Stimulated activated CD8-positive, alpha-beta memory T cell treated with anti-CD3 and anti-CD28 coated beads, Interleukin-4, amount 100 ng/mL, for 48 hours (primary cell): ENCODE measurements at places on chromosomes 5 and 9.

- no peak for DNase-seq
These were observed 55.0 kb downstream of the NSG2 start for GRCh38 chr5:174100490-174100889.

GRCh38 chr9:98009936-98010335 lies 26.8 kb downstream of the ANP32B start:
- DNase-seq = no peak

DNA sequence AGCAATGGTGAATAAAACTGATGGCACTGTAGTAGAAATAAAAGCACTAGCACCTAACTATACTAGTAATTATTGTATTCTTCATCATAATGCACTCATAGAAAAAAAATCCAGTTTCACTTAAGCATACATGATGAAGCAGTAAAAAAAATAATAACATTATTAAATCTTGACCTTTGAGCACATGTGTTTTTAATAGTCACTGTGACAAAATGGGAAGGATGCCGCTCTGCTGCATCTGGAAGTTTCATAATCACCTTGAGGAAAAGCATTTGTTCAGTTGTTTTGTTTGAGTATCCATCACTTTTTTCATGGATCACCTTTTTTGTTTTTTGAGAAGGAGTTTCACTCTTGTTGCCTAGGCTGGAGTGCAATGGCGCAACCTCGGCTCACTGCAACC lies 13.2 kb downstream of the OR2K2 start:
- no peak for DNase-seq

DNA sequence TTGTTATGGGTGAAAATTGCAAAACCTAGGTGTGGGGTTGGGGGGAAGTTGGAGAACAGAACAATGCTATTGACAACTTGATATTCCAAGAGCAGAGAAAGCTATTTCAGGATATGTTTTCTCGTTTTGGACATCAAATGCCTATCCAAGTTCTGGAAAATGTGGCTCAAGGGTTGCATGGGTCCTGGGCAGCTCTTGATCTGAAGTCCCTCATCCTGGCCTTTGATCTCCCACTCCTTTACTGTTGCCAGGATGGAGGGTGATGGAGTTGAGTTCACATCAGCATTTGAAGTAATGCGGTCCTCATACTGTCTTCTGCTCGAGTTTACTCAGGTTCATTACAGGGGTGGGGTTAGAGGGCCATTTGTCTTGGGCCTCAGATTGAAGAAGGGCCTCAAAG lies 76.9 kb upstream of the RPS23 start:
- no peak for DNase-seq

GRCh38 chr5:107487056-107487542 lies 183.6 kb downstream of the EFNA5 start:
- no peak for DNase-seq

DNA sequence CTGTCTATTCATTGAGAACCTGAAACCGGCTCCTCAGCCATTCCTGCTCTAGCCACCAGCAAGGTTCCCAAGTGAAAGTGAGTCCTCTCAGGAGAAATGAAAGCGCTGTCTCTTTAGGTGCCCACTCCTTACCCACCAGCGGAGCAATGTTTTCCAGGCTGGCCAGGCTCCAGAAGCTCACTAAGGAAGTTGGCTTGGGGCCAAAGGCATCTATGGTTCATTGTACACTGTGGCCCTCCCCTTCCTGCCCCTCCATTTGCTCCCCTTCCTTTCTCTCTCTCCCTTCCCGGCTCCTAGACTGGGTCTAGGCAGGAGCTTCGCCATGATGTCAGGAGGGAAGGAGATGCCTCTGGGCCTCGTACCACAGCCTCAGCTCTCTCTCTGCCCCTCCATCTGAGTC lies 1.1 kb upstream of the GABRP start:
- DNase-seq = no peak

DNA sequence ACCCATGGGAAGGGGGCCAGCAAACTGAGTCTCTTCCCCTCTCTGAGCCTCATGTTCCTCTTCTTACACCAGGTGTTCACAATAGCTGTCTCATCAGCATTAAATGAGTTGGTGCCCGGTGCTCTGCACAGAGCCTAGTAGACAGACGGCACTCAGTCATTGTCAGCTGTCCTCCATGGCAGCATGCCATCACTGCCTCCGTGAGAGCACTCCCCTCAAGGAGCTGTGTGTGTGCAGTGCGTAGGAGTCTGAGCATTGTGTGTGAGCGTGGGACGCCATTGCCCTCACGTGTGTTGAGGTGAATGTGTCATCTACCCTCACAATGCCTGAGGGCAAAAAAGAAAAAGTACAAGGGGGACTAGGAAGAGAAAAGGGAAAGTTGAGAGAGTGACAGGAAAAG lies 536.5 kb downstream of the CDK5RAP2 start:
- DNase-seq = no peak

GRCh38 chr9:78612091-78612490 lies 315.2 kb downstream of the PSAT1 start:
- DNase-seq = no peak

DNA sequence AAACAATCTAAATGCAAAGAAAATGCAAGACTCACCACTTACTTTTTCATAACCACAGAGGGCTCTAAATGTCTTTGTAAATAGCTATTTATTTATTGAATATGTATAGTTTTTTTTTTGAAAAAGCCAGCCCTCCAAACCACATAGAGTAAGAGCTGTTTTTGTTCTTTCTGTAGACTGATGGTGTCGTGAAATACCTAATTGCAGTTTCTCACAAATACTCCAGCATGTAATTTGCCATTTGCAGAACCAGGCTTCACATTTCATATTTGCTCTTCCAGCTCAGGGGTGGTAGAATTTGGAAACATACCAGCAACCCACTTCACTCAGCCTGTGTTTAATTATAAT lies 159.8 kb downstream of the TMC1 start:
- no peak for DNase-seq

- no peak for DNase-seq
These were observed 29.3 kb upstream of the RFK start for GRCh38 chr9:76423216-76424177.

- DNase-seq = no peak
These were observed 4.2 kb upstream of the CACNA1B start for GRCh38 chr9:137873408-137873807.

GRCh38 chr9:38284588-38285051 lies 107.9 kb upstream of the ALDH1B1 start:
- no peak for DNase-seq

GRCh38 chr5:179607160-179607931 lies 16.1 kb downstream of the HNRNPH1 start:
- no peak for DNase-seq

- DNase-seq = no peak
These were observed 123.9 kb downstream of the EHMT1 start for GRCh38 chr9:137742698-137743097.

- DNase-seq = no peak
These were observed 97.1 kb upstream of the CDH6 start for GRCh38 chr5:31096238-31096865.

DNA sequence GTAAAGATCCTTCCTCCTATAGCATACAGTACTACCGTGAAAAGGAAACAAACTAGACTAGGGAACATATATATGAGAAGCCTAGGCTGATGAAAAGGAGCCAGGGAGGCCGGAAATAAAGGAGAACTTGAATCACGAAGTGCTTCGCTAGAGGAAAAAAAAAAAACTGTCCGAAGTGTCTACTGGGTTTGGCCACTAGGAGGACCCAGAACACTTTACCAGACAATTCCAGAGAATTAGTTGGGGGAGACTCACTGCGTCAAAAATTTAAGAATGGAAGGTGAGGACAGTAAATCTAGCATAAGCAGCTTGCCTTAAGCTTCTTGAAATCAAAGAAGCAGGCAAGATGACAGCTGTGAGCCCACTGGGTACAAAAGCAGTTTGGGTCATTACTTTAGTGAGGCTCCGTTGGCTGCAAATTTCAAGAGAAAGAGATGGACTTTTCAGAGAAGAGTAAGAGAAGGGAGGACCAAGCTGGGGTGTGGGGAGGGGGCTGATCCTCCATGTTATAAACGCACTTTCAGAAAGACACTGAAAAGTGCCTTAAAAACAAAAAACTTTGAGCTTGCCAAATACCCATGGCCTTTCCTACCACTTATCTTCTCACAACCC lies 47.4 kb downstream of the P4HA2 start:
- no peak for DNase-seq

- no peak for DNase-seq
These were observed 7.4 kb upstream of the GLIPR2 start for GRCh38 chr9:36129139-36129538.

- DNase-seq = no peak
These were observed 237.2 kb upstream of the CTNND2 start for GRCh38 chr5:12141496-12141895.

GRCh38 chr9:136552117-136552703 lies 6.4 kb upstream of the NOTCH1 start:
- DNase-seq = no peak

DNA sequence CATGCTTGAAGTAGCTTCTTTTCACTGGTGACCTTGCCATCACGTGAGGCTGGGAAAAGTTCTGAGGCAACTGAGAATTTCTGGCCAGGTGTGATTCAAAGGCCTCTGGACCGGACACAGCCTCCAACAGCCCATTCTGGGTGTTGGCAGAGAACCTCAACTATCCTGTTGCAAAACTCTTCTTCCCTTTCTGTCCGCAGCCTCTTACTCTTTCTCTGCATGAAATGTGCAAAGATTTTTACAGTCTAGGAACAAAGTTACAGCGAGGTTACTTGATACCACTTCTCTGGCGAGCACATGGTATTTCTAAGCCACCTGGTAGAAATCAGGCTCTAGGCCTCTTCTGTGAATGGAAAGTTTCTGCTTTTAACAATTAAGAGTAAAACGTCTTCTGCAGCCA lies 79.2 kb downstream of the FREM1 start:
- DNase-seq = no peak

DNA sequence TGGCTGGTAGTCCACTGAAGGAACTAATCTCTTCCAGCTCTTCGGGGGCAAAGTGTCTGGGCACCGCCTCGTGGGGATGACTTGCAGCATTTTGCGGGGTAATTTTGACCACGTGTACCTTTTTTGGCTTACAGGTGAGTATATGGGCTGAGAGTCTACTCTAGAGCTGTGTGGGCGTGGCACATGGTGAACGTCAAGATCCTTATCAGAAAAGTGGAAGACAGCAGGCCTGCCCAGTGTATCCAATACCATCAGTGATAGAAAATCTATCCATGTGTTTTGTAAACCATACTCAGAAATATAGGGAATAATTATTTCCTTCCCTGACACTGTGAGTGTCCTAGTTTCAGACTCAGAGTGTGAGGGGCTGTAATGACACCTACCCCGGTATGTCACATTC lies 148.5 kb downstream of the SLIT3 start:
- DNase-seq = no peak

DNA sequence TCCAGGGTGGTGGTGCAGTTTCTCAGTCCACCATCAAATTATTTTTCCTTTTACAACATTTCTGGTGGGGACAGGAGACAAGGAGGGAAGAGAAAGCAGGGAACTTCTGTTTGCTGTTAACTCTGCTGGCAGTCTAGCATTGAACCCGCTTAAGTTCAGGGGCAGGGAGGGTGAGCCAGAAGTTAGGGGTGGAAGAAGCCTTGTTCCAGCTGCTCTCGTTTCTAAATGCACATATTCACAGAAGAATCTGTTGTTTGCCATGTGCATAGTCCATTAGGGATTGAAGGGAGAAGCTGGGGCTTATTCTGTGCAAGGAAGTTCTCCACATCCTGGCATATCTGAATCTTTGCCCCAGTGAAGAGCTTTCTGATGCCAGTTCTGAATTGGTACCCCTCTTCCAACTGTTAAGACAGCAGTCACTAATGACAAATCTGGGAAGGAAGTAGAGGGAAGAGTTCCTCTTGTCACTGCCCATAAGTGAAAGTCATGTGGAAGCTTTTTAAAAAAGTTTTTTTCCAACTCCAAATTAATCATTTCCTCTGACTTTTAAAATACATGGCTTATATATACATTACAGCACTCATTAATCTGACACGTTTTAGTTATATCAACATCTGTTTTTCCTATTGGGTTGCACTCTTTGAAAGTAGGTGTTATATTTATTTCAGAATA lies 32.6 kb upstream of the ACOT12 start:
- no peak for DNase-seq

DNA sequence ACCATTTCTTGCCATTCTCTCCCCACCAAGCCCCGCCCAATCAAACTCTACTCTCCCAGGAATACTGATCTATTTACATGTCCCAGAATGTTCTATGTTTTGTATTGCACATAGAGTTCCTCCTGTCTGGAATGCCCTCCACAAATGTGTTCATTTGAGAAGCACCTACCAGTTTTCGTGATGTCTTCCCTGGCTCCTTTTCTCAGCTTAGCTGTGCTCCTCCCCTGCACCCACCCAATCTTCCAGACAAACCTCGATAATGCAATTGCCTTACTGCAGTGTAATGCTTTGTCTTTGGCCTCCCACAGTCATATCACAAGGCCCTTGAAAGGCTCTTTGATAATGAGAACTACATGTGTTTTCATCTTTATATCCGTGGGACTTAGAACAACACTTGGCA lies 214.5 kb upstream of the ANKRD55 start:
- DNase-seq = no peak
